Osteocyte (in vitro differentiated cells): ENCODE measurements at places on chromosomes 11 and 22. TPM values are rescaled to one million over a fixed set of nuclear protein-coding genes. Genes with fewer than 3 reads are reported as not detected.

INS gene
- total RNA-seq, result not detected in 2 replicates

NLRP14 gene
- not detected in 2 replicates for total RNA-seq

DNAJB7 gene
- total RNA-seq, result not detected in 2 replicates

NAALAD2 gene
- 3.9 and 5.5 TPM in 2 replicates for total RNA-seq

WNT7B gene
- total RNA-seq, result 2.3 and 2.7 TPM in 2 replicates

ALDH3B2 gene
- total RNA-seq, result not detected in 2 replicates

- H3K4me1 ChIP-seq, result no peaks in the 10 kb centered on the region
- H3K36me3 ChIP-seq, result peaks cover 35% of the 10 kb centered on the region
- no peak overlapping the region for H3K27ac ChIP-seq
- no peak for DNase-seq
Observed at GRCh38 chr11:78212586-78213371, 24.1 kb downstream of the USP35 start.

- H3K36me3 ChIP-seq, result peaks cover 9% of the 10 kb centered on the region
- H3K27ac ChIP-seq, result peak overlapping the region; percentile 92
- no peak for DNase-seq
- peaks cover 47% of the 10 kb centered on the region for H3K4me1 ChIP-seq
Observed at GRCh38 chr11:122068837-122069236, 47.2 kb downstream of the BLID start.

GRCh38 chr11:1168256-1168655 is 10.5 kb downstream of the MUC5AC start:
- H3K27me3 ChIP-seq, result no peaks in the 10 kb centered on the region
- H3K4me1 ChIP-seq, result no peaks in the 10 kb centered on the region
- no peak overlapping the region for H3K27ac ChIP-seq
- no peak overlapping the region for H3K4me3 ChIP-seq
- H3K36me3 ChIP-seq, result no peaks in the 10 kb centered on the region

GRCh38 chr22:25366876-25367466 is 147.5 kb downstream of the CRYBB2 start:
- H3K4me3 ChIP-seq, result no peak overlapping the region
- peaks cover under 1% of the 10 kb centered on the region for H3K36me3 ChIP-seq
- H3K27ac ChIP-seq, result no peak overlapping the region
- H3K4me1 ChIP-seq, result peaks cover 17% of the 10 kb centered on the region

- H3K4me3 ChIP-seq, result no peak overlapping the region
- no peaks in the 10 kb centered on the region for H3K4me1 ChIP-seq
- H3K36me3 ChIP-seq, result no peaks in the 10 kb centered on the region
- H3K27me3 ChIP-seq, result peaks cover 13% of the 10 kb centered on the region
- no peak overlapping the region for H3K27ac ChIP-seq
Observed at GRCh38 chr11:14118072-14118471, 155.5 kb downstream of the SPON1 start.

DNA sequence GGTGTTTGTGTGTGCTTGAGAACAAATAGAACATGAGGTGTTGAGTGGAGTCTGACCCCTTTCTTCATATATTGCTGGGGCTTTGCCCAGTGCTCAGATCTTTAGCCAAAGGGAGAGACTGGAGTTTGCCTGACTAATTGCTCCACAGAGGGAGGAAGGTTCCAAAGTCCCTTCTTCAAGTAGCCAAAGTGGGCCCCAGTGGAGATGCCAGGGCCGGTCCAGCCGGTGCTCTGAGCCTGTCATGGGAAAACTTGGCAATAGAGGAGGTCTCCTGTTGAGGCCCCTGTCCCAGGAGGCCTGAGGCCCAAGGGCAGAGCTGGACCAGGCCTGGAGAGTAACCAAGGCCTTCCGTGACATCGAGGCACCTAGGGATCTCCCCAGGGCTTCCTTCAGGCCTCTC is 112.3 kb downstream of the DSCAML1 start:
- H3K27ac ChIP-seq, result no peak overlapping the region
- DNase-seq, result no peak
- no peak overlapping the region for H3K4me3 ChIP-seq
- peaks cover 27% of the 10 kb centered on the region for H3K27me3 ChIP-seq

GRCh38 chr22:29130476-29130875 is 57.6 kb downstream of the KREMEN1 start:
- no peak for DNase-seq
- no peak overlapping the region for H3K4me3 ChIP-seq
- peaks cover 6% of the 10 kb centered on the region for H3K36me3 ChIP-seq
- H3K27me3 ChIP-seq, result peaks cover 3% of the 10 kb centered on the region

- DNase-seq, result peak; percentile 76
- H3K27ac ChIP-seq, result no peak overlapping the region
- no peaks in the 10 kb centered on the region for H3K27me3 ChIP-seq
- H3K4me1 ChIP-seq, result peaks cover 1% of the 10 kb centered on the region
- H3K36me3 ChIP-seq, result peaks cover 18% of the 10 kb centered on the region
- H3K4me3 ChIP-seq, result no peak overlapping the region
Observed at GRCh38 chr22:19070397-19071169, 51.6 kb downstream of the DGCR2 start.

- H3K4me1 ChIP-seq, result no peaks in the 10 kb centered on the region
- no peaks in the 10 kb centered on the region for H3K36me3 ChIP-seq
- H3K4me3 ChIP-seq, result no peak overlapping the region
- no peak overlapping the region for H3K27ac ChIP-seq
- DNase-seq, result no peak
- H3K27me3 ChIP-seq, result peaks cover 9% of the 10 kb centered on the region
Observed at GRCh38 chr11:14748090-14748489, 104.5 kb downstream of the PDE3B start.

GRCh38 chr11:108914981-108915380 is 250.1 kb downstream of the DDX10 start:
- H3K4me3 ChIP-seq, result no peak overlapping the region
- H3K27ac ChIP-seq, result no peak overlapping the region
- H3K4me1 ChIP-seq, result peaks cover 29% of the 10 kb centered on the region

GRCh38 chr11:34006876-34007275 is 44.7 kb upstream of the CAPRIN1 start:
- peak; percentile 2 for DNase-seq
- H3K27ac ChIP-seq, result no peak overlapping the region
- H3K27me3 ChIP-seq, result peaks cover 54% of the 10 kb centered on the region
- no peak overlapping the region for H3K4me3 ChIP-seq

- no peaks in the 10 kb centered on the region for H3K36me3 ChIP-seq
- peak overlapping the region; percentile 31 for H3K4me3 ChIP-seq
- no peaks in the 10 kb centered on the region for H3K27me3 ChIP-seq
Observed at GRCh38 chr22:48340727-48341709, 1486.7 kb downstream of the BRD1 start.

GRCh38 chr11:86483940-86484794 is 109.5 kb downstream of the CCDC81 start:
- H3K36me3 ChIP-seq, result peaks cover 2% of the 10 kb centered on the region
- H3K27ac ChIP-seq, result peak overlapping the region; percentile 95
- no peak overlapping the region for H3K4me3 ChIP-seq
- DNase-seq, result peak; percentile 89
- no peaks in the 10 kb centered on the region for H3K27me3 ChIP-seq
